ENCODE measurements at places on chromosomes 7 and 10.

DNA sequence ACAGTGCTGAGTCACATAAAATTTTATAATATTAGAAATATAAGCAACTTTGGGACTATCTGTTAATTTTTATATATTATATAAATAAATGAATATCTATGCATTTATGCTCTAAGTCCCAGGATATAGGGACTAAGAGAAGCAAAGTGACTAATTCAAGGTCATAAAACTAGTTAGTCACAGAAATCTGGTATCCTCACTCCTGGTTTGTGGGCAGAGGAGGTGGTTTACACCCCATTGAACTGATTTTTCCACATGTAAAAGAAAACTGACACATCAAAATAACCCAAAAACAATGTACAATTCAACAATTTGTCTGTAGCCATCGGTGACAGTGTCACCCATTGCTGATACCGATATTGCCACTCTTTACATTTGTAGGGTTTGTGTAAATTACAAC lies 3.0 kb downstream of the PCLO start:
- no peak for DNase-seq

GRCh38 chr7:140562926-140563481 lies 77.6 kb downstream of the DENND2A start:
- DNase-seq = no peak

- DNase-seq = no peak
Observed at GRCh38 chr10:72080042-72080975, 8.0 kb downstream of the SPOCK2 start.

GRCh38 chr10:59303018-59303417 lies 59.3 kb downstream of the FAM13C start:
- DNase-seq = no peak

- no peak for DNase-seq
Observed at GRCh38 chr7:157462840-157463239, 126.0 kb downstream of the DNAJB6 start.

DNA sequence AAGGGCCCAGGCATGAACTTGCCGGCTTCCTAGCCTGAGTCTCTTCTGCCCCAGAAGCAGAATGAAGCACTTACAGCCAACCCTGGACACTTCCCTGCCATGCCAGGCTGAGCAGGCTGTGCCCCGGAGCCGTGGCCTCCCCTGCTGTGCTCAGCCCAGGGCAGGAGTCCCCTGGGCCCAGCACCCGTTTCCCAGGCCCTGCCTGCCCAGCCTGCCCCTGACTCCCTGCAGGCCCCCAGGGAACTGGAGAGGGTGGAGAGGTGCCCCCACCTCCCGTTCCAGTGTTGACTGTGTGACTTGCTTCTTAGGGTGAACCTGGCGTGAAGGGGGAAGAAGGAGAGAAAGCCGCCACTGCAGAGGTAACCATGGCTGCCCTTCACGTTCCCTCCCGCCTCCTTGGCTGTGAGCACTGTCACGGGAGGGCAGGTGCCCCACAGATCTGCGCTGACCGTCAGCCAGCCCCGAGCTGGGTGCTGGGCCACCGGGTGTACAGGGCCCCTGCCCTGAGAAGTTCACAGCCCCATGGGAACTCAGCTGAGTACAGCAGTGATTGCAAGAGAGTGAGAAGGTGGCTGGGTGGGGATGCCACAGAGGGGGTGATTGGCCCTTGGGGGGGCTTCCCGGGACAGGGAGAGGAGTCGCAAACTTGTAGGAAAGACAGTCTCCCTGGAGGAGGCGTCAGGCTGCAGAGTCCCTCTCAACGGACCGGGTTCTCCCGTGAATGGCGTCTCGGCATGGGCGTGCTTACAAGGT lies 75.9 kb downstream of the MYL10 start:
- DNase-seq = no peak

- DNase-seq = no peak
Observed at GRCh38 chr7:22182149-22182548, 174.8 kb downstream of the RAPGEF5 start.

- DNase-seq = no peak
Observed at GRCh38 chr7:36227223-36227622, 74.2 kb downstream of the EEPD1 start.

- no peak for DNase-seq
Observed at GRCh38 chr7:33986451-33986850, 81.1 kb downstream of the BMPER start.

DNA sequence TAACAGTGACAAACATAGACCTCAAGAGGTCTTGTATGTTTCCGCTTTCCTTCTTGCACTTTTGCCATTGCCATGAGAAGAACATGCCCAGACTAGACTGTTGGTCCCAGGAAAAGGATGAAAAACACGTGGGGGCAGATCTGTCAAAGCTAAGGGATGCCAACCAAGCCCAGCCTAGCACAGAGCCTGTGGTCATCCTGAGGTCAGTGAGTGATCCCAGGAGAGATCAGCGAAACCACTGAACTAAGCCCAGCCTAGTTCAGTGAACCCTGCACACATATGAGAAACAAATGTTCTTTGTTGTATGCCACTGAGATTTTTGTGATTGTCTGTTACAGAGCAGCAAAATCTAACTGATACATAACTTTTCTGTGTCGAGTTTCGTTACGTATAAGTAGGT lies 718.8 kb downstream of the MAGI2 start:
- DNase-seq = no peak

DNA sequence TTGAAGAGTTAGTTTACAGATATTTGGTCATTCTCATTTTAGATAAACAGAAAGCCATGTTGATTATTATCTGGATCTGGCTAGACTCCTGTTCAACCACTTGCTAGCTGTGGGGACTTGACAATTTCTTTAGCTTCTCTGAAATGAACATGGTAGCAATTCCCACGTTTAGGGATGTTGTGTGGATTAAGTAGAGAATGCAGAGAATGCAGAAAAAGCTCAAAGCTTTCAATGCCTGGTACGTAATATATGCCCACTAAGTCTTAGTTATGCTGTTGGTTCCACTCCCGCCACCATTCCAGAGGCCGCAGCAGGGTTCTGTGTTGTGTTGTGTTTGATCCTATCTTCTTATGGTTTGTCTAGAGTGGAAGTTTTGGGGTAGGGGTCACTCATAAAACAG lies 39.2 kb upstream of the RPA3 start:
- DNase-seq = no peak

DNA sequence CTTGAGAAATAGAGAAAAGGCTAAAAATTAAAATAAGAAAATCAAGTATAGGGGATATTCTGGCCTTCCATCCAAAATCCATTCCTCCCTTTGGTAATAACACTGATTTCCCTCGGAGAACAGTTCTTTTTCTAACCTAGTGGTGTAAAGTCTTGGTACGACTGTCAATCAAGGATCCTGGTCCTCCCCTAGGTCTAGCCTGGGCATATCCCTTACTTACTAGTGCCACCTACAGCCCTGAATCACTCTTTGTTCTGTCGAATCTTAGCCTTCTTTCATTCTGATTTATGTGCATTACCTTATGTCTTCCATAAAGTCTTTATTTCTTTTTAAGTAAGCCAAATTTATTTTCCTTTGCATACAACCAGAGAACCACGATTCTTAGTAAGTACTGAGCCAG lies 298.7 kb upstream of the LRRTM3 start:
- no peak for DNase-seq

- DNase-seq = no peak
Observed at GRCh38 chr10:45278860-45279498, 36.4 kb downstream of the OR13A1 start.

Data from inflammatory macrophage treated with lipopolysaccharide for 4 hours (primary cell).